ENCODE measurements at places on chromosomes 4 and X.
A peak's percentile ranks its signal among the peaks of the same experiment; 100 is the strongest.

- peaks cover 5% of the 10 kb centered on the region for H3K36me3 ChIP-seq
- peaks cover 5% of the 10 kb centered on the region for H3K4me1 ChIP-seq
- H3K4me3 ChIP-seq, result no peak overlapping the region
- H3K27me3 ChIP-seq, result peaks cover 3% of the 10 kb centered on the region
Observed at GRCh38 chrX:47662144-47662657, 3.2 kb upstream of the UXT start.

- H3K4me3 ChIP-seq, result no peak overlapping the region
- H3K36me3 ChIP-seq, result no peaks in the 10 kb centered on the region
- H3K4me1 ChIP-seq, result peaks cover 17% of the 10 kb centered on the region
- DNase-seq, result no peak
- H3K27me3 ChIP-seq, result no peaks in the 10 kb centered on the region
- no peak overlapping the region for H3K27ac ChIP-seq
Observed at GRCh38 chr4:140932501-140933045, 176.4 kb upstream of the TBC1D9 start.

DNA sequence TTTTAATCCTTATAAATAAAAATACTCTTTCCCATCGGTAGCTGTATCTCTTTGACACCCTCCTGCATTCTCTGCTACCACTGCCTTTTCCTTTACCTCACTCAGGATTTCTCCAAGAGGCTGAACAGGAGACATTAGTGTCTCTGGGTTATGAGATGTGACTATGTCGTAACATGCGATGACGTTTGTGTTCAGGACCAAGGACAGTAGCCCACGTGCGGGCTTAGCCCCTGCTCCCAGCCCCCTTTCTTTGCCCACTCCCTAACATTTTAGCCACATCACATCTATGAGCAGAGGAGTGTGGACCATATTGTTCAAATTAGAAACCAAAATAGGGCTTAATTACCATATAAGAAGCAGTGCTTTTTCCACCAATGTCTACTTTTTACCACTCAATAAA, 369.3 kb downstream of the FBXW7 start:
- DNase-seq, result peak; percentile 79
- peaks cover 8% of the 10 kb centered on the region for H3K4me1 ChIP-seq
- H3K36me3 ChIP-seq, result no peaks in the 10 kb centered on the region
- H3K27ac ChIP-seq, result no peak overlapping the region
- peaks cover 11% of the 10 kb centered on the region for H3K27me3 ChIP-seq
- H3K4me3 ChIP-seq, result no peak overlapping the region

DNA sequence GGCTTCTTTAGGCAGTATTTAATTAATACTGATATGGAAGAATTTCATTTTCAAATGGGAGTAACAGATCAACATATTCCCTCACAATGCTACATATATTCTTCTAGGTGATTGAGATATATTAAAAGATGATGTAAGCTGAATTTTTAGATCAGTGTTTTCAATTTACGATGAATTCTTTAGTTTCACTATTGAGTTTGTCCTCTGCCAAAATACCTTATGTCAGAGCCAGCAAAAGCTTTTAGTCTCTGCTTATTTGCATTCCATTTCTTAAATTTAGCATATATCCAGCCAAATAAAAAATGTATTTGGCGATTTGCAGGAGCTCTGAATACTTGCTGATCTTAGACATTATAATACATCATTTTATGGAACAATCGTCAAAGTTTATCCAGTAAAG, 144.3 kb downstream of the MOSPD2 start:
- H3K4me3 ChIP-seq, result no peak overlapping the region
- no peak for DNase-seq

DNA sequence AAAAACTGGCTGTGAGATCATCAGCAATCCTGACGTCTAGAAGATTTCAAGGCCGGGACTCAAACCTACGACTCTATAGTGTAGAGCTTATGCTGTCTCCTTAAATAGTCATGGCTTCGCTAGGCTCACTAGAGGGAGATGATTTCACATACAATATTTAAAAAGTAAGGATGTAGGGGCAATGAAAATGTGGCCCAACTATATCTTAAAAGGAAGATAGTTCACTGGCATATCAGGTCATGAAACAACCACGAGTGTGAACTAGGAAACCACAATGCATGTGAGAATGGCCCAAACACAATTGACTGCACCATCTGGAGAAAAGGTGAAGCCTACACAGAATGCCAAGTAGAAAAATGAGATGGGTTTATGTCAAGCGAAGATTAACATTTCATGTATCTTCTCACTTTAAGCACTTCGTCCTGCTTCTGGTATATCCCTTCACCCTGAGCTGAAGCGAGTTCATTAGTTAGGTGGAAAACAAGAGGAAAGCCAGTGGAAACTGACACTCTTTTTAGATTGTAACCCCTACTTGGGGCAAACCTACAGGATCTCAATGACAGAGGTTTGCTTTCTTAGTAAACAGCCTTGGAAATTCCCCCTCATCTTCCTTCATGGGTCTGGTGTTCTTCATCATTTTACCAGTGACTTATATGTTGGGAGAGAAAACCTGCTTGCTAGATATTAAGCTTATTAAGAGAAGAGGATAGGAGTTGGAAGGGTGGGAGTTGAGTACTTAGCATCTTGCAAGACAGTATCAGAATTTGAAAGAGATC, 17.4 kb downstream of the FAM9C start:
- H3K4me3 ChIP-seq, result no peak overlapping the region
- no peak overlapping the region for H3K27ac ChIP-seq
- DNase-seq, result no peak
- peaks cover 2% of the 10 kb centered on the region for H3K27me3 ChIP-seq
- no peaks in the 10 kb centered on the region for H3K36me3 ChIP-seq

- no peaks in the 10 kb centered on the region for H3K27me3 ChIP-seq
- H3K36me3 ChIP-seq, result no peaks in the 10 kb centered on the region
- no peak for DNase-seq
- H3K27ac ChIP-seq, result no peak overlapping the region
- H3K4me1 ChIP-seq, result no peaks in the 10 kb centered on the region
- H3K4me3 ChIP-seq, result no peak overlapping the region
Observed at GRCh38 chrX:31487951-31488350, 416.1 kb upstream of the FTHL17 start.

- H3K4me3 ChIP-seq, result no peak overlapping the region
- DNase-seq, result no peak
- no peaks in the 10 kb centered on the region for H3K4me1 ChIP-seq
- H3K27ac ChIP-seq, result no peak overlapping the region
- H3K27me3 ChIP-seq, result no peaks in the 10 kb centered on the region
Observed at GRCh38 chrX:23201706-23202105, 132.9 kb upstream of the PTCHD1 start.

- H3K36me3 ChIP-seq, result no peaks in the 10 kb centered on the region
- no peak overlapping the region for H3K27ac ChIP-seq
- no peak for DNase-seq
- no peaks in the 10 kb centered on the region for H3K27me3 ChIP-seq
- H3K4me1 ChIP-seq, result peaks cover 12% of the 10 kb centered on the region
Observed at GRCh38 chr4:36332023-36332781, 50.8 kb downstream of the DTHD1 start.

- no peak overlapping the region for H3K27ac ChIP-seq
- H3K27me3 ChIP-seq, result peaks cover 3% of the 10 kb centered on the region
Observed at GRCh38 chr4:42574870-42575430, 82.0 kb downstream of the ATP8A1 start.

- DNase-seq, result no peak
- no peaks in the 10 kb centered on the region for H3K36me3 ChIP-seq
- H3K4me3 ChIP-seq, result no peak overlapping the region
- no peaks in the 10 kb centered on the region for H3K4me1 ChIP-seq
Observed at GRCh38 chr4:177759729-177760128, 317.5 kb upstream of the AGA start.
